ENCODE measurements at places on chromosomes 1 and 21.

GRCh38 chr1:64966158-64966971 is at the start of gene JAK1:
TSS of gene JAK1 (minus strand) at chr1:64966549. CDS start at chr1:64886264, 80,285 bp downstream.
- peak; percentile 88 for DNase-seq

DNA sequence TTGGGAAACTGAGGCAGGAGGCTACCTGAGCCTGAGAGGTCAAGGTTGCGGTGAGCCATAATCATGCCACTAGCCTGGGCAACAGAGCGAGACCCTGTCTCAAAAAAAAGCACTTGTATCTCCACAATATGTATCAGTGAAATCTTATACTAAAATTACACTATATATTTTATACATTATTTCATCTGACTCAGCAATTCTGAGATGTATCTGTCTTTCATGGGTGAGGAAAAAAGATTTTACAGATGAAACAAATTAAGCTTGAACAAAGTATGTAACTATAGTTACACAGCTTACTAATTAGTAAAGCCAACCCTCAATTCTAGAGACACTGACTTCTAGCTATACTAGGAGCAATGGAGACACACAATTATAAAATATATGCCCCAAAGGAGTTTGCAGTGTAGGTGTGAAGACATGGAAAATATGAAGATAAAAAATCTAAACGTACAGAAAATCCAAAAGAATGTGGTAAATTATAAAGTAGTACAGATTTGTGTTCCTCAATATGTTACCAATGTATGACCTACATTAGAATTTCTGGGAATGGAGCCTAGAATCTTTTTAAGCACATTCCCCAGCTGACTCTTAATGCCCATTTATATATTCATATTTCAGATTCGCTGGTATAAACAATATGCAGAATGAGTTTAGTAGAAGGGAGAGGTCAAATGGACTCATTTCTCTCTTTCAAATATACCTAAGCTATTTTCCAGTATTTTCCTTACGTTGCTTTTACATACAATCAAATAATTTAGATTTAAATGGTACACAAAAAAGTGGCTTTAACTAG is 14.6 kb downstream of the GTF2B start:
- no peak for DNase-seq

DNA sequence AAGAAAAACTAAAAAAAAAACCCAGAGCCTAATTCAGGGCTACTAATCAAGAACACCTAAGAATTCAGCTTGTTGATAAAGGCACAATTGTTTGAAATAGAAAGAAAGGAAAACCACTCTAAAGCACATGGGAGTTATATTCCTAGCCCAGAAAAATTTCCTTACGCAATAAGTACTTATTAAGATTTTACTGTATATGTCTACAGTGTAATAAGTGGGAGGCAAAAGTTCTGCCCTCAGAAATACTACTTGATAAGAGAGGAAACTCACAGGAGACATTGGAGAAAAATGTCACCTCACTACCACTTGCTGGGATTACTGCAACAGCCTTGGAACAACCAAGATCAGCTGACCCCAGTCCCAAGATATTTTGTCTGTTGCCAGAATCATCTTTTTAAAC is 66.1 kb downstream of the IARS2 start:
- no peak for DNase-seq

DNA sequence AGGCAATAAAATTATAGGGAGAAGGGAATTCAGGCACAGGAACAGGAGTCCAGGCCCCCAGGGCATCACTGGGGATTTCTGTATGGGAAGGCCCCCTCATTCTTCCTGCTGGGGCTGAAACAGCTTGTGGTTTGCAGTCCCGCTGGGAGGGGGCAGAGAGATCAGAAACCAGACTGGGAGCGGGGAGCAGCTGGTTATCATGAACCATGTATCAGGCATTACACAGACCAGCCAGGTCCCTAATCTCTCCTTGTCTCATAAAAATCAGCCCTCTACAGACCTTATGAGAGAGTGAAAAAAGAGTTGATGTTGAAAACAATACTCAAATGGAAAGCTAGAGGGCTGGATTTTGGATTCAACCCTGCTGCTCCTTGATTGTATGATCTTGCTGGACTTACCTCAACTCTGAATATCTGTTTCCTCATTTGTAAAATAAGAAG is 93.4 kb upstream of the F3 start:
- DNase-seq, result no peak

- DNase-seq, result no peak
Measured at GRCh38 chr1:9942399-9942938, 722 bp downstream of the LZIC start.

GRCh38 chr1:8969937-8970336 is 24.3 kb downstream of the CA6 start:
- DNase-seq, result no peak

Data from muscle of back (tissue), 13 donors.